ENCODE measurements at places on chromosomes 16 and 17. TPM values are rescaled to one million over a fixed set of nuclear protein-coding genes. Genes with fewer than 3 reads are reported as not detected.

- no peaks in the 10 kb centered on the region for H3K36me3 ChIP-seq
- H3K27ac ChIP-seq = no peak overlapping the region
- H3K4me3 ChIP-seq = no peak overlapping the region
- no peaks in the 10 kb centered on the region for H3K27me3 ChIP-seq
- no peaks in the 10 kb centered on the region for H3K4me1 ChIP-seq
Observed at GRCh38 chr16:17643935-17644334, 173.2 kb upstream of the XYLT1 start.

- H3K4me1 ChIP-seq = no peaks in the 10 kb centered on the region
- no peak for DNase-seq
- no peaks in the 10 kb centered on the region for H3K27me3 ChIP-seq
- no peak overlapping the region for H3K4me3 ChIP-seq
- no peak overlapping the region for H3K27ac ChIP-seq
- no peaks in the 10 kb centered on the region for H3K36me3 ChIP-seq
Observed at GRCh38 chr16:35425270-35425669, 1965.9 kb downstream of the TP53TG3F start.

Gene AMFR
- 81.6 TPM for total RNA-seq

GRCh38 chr17:11140501-11140900 lies 100.5 kb upstream of the SHISA6 start:
- no peaks in the 10 kb centered on the region for H3K27me3 ChIP-seq
- H3K4me3 ChIP-seq = no peak overlapping the region
- DNase-seq = no peak
- no peaks in the 10 kb centered on the region for H3K4me1 ChIP-seq
